ENCODE measurements at places on chromosomes 7 and 10. TPM values are rescaled to one million over a fixed set of nuclear protein-coding genes. Genes with fewer than 3 reads are reported as not detected.
A peak's percentile ranks its signal among the peaks of the same experiment; 100 is the strongest.

DNA sequence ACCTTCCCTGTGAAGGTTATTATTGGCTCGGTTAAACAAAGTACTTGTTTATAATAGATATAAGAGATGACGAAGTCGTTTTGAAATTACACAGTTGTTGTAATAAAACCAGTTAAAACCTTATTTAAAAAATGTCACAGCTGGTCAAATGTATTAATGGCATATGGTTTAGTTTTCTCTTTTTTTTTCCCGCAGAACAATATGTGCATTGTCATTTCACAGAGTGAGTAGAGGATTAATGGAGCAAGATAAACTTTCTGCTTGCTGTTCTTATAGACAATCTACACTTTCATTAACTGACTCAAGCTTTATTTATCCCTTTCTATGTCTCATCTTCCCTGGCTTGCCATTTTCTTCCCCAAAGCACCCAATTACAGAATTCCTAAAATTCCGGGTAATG, 404.3 kb upstream of the NPVF start:
- no peak for DNase-seq

DNA sequence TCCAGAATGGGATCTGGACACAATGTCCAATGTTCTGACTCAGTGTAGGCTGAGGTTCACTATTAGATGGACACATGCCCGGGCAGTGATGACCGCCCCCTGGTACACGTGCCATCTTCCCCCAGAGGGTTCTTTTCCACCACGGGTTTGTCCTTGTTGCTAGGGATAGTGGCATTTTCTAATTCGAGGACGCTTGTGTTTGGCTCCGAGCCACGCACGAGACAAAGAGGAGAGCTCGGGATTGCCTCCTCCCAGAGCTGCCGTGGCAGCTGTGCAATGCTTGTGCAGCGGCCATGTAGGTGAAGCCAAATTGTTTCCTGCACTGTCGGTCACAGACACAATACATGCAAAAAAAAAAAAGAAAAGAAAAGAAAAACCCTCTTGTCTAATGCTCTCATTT, 207.5 kb downstream of the PAXIP1 start:
- DNase-seq: no peak

- no peak for DNase-seq
Measured at GRCh38 chr10:32031920-32032319, 24.3 kb downstream of the KIF5B start.

DNA sequence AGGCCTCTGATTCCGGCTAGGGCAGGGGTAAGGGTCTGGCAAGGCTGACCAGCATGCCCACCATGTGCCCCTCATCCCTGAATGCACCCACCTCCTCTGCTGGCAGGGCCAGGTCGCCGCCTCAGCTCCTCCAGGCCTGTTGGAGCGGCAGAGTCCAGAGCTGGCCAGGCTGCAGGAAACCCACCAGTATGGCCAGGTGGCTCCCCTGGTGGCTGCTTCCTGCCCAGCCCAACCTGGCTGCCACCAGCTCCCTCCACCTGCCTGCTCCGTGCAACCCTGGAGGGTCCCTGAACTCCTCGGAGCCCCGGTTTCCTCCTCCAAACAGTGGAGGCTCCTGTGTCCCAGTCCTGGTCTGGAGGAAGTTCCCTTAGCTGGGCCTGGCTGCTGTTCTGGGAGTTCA, 39.6 kb downstream of the MICALL2 start:
- no peak for DNase-seq

DNA sequence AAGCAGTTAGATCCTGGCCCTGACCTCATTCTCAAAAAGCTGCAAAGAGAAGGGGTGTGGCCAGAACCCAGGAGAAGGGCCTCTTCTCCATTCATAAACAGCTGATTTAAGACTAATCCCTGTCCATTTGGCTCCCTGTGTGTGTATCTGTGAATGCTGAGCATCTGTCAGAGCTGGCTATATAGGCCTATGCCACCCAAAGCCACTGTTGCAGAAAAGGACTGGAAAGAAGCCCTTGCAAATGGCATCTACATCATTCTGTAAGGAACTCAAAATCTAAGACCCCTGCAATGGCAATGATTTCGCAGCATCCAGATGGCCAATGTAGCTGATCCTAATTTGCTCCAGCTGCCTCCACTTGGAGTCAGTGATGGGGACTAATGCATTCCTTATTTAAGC, 384.5 kb downstream of the KCNMA1 start:
- no peak for DNase-seq

GRCh38 chr7:10463701-10464100, 510.0 kb upstream of the PHF14 start:
- no peak for DNase-seq

GRCh38 chr7:114928060-114928459, 6.2 kb downstream of the MDFIC start:
- no peak for DNase-seq

DNA sequence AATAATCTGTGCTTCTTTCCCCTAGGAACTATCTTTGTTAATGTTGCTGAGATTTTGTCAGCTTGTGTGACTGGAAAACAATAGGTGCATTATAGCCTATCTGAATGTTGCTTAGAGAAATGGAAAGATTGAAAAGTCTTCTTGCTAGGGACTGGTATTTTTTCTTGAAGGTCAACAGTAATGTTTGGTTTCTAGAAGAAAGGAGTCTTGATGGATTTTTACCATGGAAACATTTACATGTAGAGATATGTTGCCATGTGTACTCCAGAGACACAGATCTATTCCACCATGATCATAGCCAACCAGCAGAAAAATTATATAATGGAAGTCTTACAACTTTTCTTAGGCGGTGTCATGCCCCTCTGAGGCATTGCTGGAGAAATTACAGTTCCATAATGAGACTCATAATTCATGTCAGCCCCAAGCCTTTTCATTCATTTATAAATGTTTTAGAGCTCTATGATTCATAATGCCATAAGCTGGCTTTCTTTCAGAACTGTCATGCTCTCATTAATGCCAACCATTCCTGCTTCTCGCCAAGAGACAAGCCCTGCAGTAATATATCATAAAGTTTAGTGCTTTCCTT, 175.1 kb upstream of the PTPRZ1 start:
- no peak for DNase-seq

DNA sequence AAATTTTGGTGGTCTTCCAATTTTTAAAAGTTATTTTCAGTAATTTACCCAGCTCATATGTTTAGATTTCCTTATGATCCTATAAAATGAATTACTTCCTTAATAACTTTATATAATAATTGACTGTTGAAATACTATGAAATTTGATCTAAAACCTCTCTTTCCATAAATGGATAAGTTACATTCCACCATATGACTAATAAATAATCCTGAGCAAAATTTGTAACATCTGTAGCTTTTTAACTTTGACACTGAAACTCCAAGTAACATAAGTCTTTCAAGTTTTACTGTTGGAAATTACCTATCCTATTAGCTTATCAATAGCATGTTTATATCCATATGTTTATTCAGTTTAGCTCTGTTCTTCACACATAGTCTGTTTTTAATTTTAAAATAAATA, 85.3 kb downstream of the HECTD2 start:
- DNase-seq: no peak

DNA sequence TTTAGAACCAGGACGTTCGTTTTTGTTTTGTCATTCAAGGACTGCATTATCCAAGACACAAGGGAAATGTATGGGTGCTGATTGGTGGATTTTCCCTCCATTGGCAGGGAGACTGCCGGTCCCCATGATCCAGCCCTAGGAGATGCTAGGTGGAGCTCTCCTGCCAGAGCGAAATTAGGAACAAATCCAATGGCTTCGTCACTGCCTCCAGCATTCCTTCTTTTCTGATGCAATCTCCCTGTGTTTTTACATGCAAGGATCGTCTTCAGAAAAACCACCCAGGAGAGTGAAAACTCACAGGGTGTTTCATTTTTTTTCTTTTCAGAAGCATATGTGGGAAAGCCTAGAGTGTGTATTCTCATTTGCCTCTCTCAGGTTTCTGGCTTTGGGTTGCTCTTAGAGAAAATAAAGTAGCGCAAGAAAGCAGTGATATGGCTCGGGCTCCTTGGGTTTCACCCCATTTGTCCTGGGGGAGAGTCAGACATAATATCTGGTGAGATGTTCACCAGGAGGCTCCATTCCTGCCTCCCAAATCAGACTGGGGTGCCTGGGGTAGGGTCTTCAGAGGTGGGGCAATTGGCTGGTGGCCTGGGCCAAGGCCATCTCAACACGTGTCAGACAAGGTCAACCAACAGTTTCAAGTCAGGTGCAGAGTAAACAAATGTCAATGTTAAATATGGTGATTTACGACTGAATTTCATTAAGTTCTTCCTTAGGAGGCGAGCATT, 450.9 kb upstream of the MKI67 start:
- DNase-seq: peak; percentile 64

- DNase-seq: no peak
Measured at GRCh38 chr10:114173603-114173920, 441 bp downstream of the CCDC186 start.

- no peak for DNase-seq
Measured at GRCh38 chr10:48740015-48740707, 55.5 kb downstream of the WDFY4 start.

- DNase-seq: no peak
Measured at GRCh38 chr10:113041841-113042750, 92.0 kb downstream of the TCF7L2 start.

DNA sequence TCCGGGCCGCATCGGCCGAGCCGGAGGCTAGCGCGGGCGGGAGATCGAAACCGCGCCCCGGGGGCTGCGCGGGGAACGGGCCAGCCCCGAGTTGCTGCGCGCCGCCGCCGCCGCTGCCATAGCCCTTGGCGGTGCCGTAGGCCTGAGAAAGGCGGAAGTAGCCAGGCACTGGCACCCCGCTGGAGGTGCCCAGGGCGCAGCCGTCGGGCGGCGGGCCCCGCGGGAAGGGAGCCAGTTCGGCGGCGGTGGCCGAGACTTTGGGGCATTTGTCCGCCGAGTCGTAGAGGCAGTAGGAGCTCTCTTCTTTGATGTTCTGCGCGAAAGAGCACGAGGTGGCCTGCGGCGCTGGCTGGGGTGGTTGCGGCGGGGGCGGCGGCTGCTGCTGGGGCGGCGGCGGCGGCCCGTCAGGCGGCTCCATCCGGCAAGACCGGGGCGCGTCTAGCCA, 587 bp downstream of the HOXA10 start:
- no peak for DNase-seq

GRCh38 chr10:102523250-102524029, 19.7 kb downstream of the SUFU start:
- no peak for DNase-seq

GRCh38 chr7:139046143-139046542, 10.3 kb upstream of the ZC3HAV1L start:
- DNase-seq: no peak

- DNase-seq: no peak
Measured at GRCh38 chr10:8254350-8254749, 199.9 kb downstream of the GATA3 start.

DNA sequence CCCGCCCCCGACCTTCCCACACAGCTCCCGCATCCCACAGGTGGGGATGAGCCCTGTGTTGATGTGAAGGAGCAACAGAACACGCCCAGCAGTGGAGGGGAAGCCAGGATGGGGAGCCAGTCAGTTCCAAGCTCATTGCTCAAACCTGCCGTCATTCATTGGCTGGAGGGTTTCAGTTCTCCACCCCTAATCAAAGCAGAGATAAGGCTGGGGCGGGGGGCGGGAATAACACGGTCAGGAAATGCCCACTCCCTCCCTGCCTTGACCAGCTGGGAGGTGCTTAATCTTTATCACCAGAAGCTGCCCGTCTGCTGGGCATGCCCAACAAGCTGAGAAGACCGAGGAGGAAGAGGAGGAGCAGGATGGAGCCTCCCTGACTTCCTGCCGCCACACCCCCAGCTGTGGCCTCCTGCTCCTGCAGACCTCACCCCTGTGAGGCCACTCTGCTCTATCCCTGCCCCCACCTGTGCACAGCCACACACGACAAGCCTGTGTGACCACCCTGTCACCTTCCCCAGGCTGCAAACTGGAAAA, 265.1 kb downstream of the ZEB1 start:
- DNase-seq: no peak

GRCh38 chr10:76352300-76352699, 920.9 kb downstream of the LRMDA start:
- no peak for DNase-seq

- no peak for DNase-seq
Measured at GRCh38 chr7:8831376-8831775, 398.0 kb downstream of the NXPH1 start.

- no peak for DNase-seq
Measured at GRCh38 chr10:31687663-31688482, 240.8 kb downstream of the ARHGAP12 start.

- DNase-seq: peak; percentile 62
Measured at GRCh38 chr7:28112012-28112411, 68.6 kb downstream of the JAZF1 start.

- no peak for DNase-seq
Measured at GRCh38 chr7:32347244-32347828, 142.8 kb downstream of the LSM5 start.

- no peak for DNase-seq
Measured at GRCh38 chr10:25036381-25036780, 20.0 kb downstream of the THNSL1 start.

DNA sequence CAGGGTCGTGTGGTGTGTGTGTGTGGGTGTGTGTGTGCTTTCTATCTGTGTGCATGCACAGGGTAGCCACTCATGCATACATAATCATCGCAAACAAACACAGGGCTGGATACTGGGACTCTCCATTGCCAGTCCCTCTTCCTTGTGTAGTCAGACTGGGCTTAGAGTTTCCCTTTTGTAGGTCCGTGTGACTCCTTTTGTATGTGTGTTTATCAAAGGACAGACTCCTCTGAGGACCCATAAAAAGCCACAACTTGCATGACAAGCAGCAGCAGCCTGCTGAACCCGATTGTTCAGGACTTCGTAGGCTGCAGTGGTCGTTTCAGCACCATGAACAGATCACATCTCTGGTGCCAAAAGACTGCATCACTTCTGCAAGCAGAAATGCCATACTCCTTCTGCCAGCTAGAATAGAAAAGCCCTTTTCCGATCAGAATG, 895 bp downstream of the VSTM2A start:
- DNase-seq: no peak

GRCh38 chr10:87559392-87559791, 54.7 kb downstream of the MINPP1 start:
- DNase-seq: no peak

GRCh38 chr7:79984210-79984609, 150.4 kb upstream of the GNAI1 start:
- DNase-seq: no peak

Gene NKX2-3
- 1.2 TPM for polyA plus RNA-seq

Gene OR2A25
- polyA plus RNA-seq: not detected

Gene DKK1
- 0.53 TPM for polyA plus RNA-seq

Gene CUX1
- 38.3 TPM for polyA plus RNA-seq

Gene PRR15
- not detected for polyA plus RNA-seq

Gene RPEL1
- not detected for polyA plus RNA-seq

Gene ITIH5
- polyA plus RNA-seq: 47.8 TPM

Gene IL15RA
- 2.2 TPM for polyA plus RNA-seq

Gene NPSR1
- polyA plus RNA-seq: 0.38 TPM

Gene HMX3
- not detected for polyA plus RNA-seq

Data from forelimb muscle (tissue), 1 donor.